ENCODE measurements at places on chromosomes 7 and 10.

GRCh38 chr7:106125417-106125816 lies 13.3 kb upstream of the SYPL1 start:
- DNase-seq: no peak

DNA sequence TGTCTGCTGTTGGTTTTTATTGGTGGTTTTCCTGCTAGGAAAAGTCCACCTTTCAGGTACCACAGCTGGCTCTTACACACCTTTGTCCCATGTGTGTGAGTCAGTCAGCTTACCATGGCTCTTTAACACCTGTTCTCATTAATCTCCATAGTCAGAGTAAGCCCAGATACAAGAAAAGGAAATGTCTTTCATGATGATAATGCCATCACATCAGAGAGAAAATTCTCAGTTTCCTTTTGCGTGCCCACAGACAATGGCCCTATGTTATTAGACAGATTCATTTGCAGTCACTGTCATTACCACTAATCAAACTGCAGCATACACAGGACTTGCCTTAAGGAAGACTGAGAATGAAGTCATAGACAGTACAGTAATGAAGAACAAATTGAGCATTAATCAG lies 1583.6 kb upstream of the LRRTM3 start:
- no peak for DNase-seq

- DNase-seq: no peak
These were observed 12.9 kb downstream of the TTYH3 start for GRCh38 chr7:2644562-2645273.

DNA sequence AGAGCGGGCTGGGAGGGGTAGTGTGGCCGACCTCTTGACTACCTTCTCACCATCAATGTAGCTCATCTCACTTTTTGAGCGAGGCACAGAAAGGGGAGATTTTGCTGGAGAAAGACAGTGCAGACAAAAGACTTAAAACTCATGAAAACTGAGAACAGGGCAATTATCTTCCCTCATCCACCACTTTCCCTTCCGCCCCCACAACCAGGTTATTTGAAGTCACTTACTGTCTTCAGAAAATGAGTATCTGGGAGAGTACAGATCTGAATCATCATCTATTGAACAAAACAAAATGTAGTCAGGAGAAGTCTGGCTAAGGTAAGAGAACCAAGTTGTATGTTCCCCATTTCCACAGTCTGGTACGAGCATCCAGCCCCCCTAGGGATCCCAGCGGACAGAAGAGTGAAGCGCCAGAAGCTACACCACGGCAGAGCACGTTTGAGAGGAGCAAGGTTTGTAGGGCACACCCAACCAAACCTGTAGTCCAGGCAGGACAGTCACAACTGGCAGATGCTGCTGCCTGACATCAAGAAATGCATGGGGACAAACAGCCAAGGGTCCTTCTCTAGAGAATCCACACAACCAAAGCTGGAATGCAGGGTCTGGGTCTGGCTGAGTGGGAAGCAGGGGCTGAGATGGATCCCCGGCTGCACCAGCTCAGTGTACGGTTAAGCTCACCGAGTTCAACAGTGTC lies 93.4 kb upstream of the PDLIM1 start:
- DNase-seq: no peak

GRCh38 chr10:72049969-72050781 lies 38.2 kb downstream of the SPOCK2 start:
- DNase-seq: peak; percentile 81

- no peak for DNase-seq
These were observed 151.9 kb upstream of the ITGB1 start for GRCh38 chr10:33109788-33110469.

- DNase-seq: no peak
These were observed 68.8 kb downstream of the KIAA1217 start for GRCh38 chr10:24277771-24278170.

DNA sequence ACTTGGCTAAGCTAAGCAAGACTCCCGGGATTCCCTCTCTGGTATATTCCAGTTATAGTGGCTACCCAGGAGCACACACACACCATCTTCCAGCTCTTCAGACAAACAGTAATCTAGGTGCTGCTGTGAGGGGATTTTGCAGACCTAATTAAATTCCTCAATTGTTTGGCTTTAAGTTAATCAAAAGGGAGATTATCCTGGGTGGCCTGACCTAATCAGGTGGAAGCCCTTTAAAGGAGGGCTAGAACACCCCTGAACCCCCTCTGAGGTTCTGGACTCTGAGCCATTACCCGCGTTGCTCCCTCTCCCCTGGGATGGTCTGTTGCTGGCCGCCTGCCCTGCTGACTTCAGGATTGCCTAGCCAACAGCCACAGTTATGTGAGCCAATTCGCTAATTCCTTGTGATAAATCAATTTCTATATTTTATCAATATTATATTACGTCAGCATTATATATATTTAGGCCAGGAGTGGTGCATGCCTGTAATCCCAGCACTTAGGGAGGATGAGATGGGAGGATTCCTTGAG lies 6.4 kb downstream of the SFXN2 start:
- DNase-seq: no peak

- peak; percentile 19 for DNase-seq
These were observed 46.6 kb upstream of the ARHGAP12 start for GRCh38 chr10:31975157-31975765.

DNA sequence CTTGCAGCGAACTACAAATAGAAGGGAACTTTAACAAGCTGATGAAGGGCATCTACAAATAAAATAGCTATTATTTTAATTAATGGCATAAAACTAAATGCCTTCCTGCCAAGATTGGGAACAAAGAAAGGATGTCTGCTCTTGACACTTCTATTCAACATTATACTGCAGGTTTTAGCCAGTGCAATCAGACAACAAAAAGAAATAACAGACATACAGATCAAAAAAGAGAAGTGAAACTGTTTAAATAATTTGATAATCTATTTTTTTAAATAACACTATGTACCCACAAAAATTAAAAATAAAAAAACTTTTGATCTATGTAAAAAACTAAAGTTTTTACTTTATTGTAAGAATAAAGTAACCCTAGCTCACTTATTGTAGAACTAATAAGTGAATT lies 22.4 kb upstream of the TLL2 start:
- no peak for DNase-seq

- no peak for DNase-seq
These were observed 36.9 kb downstream of the ENTPD1 start for GRCh38 chr10:95792874-95793285.

GRCh38 chr10:84469470-84469869 lies 141.1 kb downstream of the CCSER2 start:
- DNase-seq: no peak

- no peak for DNase-seq
These were observed 51.6 kb downstream of the SMKR1 start for GRCh38 chr7:129553899-129554461.

DNA sequence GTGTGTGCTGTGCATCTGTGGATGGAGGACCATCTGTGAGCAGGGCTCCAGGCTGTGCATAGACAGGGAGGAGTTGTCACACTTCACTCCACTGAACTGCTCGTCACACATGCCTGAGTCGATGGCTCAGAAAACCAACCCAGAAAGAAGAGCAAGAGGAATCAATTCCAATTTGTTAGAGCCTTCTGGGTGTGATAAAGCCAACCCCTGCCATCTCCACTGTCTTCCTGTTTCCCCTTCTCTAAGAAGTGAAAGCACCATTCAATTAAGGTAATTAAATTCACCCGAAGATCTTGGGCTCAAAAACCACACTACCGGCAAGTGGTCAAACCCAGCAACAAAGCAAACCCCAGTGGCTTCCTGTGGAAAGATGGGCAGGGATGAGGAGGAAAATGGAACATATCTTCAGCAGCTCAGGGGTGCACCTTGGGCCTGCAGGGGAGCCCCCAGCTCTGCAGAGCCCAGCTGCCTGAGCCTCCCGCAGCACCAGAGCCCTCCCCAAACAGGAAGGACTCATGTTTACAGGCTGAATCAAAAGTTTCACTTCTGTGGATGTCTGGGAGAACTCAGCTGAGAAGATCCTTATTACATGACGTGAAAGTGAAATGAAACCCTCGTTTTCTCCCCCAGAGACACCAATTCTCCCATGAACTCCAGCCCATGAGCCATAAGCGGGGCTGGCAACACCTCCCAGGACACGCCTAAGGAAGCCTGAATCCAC lies 10.9 kb downstream of the C10orf71 start:
- no peak for DNase-seq

- no peak for DNase-seq
These were observed 37.7 kb downstream of the SNX13 start for GRCh38 chr7:17902599-17902998.

DNA sequence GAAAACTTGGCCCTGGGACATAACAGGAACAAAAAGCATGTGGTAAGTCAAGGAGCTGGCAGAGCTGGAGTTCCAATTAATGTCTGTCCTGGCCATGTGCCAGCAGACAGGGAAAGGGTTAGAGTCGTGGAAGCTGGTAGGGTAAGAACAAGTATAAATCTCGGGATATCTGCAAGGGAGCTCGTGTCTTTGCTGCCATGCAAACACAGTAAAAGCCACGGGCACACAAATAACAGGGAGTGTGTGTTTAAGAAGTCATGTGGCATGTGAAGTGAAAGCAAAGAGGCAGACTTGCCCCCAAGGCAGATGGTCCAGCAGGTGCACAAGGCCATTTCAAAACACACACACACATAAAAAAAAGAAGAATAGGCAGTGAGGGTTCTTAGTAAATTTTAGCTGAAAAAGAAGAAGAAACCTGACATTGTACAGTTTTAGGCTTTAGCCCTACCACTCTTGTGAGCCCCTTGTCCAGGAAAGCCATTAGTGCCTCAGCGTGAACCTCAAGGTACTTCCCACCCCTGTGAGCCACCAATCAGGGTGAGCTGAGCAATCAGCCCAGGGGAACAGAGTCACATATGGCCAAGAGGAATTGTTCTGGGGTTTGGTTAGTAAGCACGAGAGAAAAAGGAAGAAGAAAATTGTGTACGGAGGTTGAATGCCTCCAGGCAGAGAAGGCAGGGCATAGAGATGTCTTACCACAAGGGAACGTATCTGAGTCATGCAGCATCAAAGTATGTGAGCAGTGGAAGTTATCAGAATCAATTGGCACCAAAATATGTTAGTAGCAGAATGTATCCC lies 32.8 kb upstream of the ARHGAP12 start:
- DNase-seq: no peak

DNA sequence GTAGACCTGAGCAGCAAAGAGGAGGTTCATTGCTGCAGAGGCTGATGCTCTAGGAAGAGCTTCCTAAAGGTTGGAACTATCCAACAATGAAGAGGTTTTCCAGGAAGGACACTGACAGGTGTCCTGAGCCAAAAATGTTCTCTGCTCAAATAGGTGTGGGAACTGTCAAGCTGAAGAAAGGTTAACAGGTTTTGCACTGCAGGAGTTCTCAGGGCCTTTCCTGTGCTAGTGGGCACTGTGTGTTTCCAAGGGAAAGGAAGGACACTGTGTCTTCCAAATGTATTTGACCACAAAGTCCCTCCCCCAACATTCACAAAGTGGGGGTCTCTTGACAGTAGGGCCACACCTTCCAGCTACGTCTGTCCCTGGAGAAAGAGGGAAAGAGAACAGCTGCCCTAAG lies 4.0 kb downstream of the ZCCHC24 start:
- DNase-seq: no peak

DNA sequence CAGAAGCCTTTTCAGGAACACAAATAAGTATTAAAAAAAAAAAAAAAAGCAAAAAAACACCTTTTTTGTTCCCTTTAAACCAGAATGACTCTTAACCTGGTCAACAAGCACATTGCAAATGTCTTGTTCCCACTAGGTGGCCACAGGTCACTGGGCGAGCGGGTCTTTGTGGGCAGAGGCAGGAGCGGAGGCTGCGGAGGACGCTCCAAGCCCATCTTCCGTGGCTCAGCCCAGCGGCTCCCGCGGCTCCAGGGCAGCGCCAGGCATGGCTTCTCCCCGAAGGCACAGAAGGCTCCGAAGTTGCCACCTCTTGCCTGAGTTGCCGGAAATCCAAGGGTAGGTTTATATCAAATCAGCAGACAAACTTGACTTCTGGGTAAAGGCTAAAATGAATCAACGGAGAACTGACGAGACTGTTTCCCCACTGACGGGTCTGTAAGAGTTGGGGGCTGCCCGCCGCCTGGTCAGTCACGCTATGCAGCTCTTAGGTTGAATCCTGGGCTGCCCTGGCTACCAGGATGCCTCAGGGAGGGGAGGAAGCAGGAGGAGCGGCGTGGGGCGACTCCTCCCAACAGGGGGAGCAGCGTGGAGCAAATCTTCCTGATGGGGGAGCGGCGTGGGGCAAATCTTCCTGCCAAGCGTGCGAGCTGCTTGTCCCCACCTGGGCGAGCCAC lies 144.5 kb downstream of the PTPRN2 start:
- no peak for DNase-seq

DNA sequence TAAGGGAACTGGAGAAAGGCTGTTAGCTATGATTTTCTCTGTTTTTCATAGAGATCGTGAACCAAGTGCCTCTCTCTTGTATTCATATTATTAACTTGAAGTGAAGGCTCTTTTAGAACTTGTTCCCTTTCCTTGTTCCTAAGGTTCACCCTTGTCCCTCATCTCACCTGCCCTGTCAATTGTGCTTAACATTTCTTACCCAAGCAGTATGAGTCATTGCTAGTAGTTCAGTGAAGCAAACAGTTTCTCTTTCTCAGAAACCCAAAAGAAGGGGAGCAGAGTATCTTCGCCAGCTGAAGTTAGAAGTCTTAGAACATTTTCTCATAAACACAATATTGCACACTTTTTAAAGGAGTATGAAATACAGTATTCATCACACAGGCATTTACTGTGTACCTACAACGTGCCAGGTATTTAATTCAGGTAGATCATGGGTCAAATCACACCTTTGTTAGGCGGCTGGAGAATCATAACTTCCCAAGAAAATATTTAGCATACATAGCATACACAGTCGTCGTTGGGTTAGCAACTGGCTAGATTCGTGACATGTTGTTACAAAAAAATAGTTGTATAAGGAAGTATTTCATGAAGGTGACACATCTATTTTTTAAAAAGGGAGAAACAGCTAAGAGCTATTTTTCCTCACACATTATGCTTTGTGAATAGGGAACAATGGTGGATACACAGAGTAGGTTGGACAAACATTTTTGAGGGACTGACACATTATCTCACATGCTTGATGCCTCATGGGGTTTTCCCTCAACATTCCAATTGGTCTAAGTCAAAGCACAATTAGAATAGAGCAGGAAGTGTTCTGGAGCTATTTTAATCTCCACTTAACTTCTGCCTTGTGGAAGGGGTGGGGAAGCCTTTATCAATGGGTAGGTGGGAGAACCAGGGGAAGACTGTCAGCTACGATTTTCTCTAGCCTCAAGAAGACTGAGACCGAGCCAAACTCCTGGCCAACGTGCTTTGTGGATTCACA lies 13.2 kb downstream of the HDAC9 start:
- peak; percentile 36 for DNase-seq

- no peak for DNase-seq
These were observed 116.6 kb downstream of the ADCY1 start for GRCh38 chr7:45690762-45691150.

DNA sequence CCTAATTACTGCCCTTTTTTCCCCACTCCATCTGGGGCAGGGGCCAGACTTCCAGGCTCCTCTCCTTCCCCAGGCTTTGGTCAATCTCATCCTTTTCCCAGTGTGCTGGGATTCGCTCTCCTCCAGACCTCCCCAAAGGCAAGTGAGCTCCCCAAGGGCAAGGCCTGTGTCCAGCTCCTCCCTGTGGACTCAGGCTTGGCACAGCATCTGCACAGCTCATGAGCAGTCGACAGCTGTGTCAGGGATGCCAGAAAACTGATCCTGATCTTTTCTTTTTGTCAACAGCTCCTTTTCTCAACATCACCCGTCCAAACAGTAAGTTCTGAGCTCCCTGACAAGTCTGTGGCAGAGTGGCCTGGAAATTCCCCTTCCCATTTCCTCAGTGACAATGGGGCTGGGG lies 67.1 kb downstream of the C10orf120 start:
- no peak for DNase-seq

Data from iPS-NIHi11 (cell line).